ENCODE measurements at places on chromosomes 11 and 22. TPM values are rescaled to one million over a fixed set of nuclear protein-coding genes. Genes with fewer than 3 reads are reported as not detected.

Gene IGLL1
- not detected for total RNA-seq

Gene FOLR3
- total RNA-seq = not detected

Gene TPH1
- total RNA-seq = 0.36 TPM

Gene CARD10
- total RNA-seq = 1.00 TPM

Gene KIF18A
- 10.5 TPM for total RNA-seq

Gene RFPL2
- total RNA-seq = 18.5 TPM

Gene SLC25A22
- total RNA-seq = 10.9 TPM

Gene CDHR5
- total RNA-seq = not detected

Gene GPHA2
- not detected for total RNA-seq

Gene CCDC88B
- 2.7 TPM for total RNA-seq

Gene RAG2
- total RNA-seq = not detected

Gene RAB3IL1
- total RNA-seq = 15.0 TPM

Gene OR4A16
- not detected for total RNA-seq

Gene C11orf24
- 86.4 TPM for total RNA-seq

Gene SLC15A3
- total RNA-seq = 18.9 TPM

Gene HBE1
- total RNA-seq = not detected

Gene SBF1
- total RNA-seq = 68.3 TPM

Gene MS4A3
- not detected for total RNA-seq

Gene FKBP2
- 61.4 TPM for total RNA-seq

Gene LIF
- total RNA-seq = not detected

Gene SYT9
- under 0.01 TPM for total RNA-seq

Gene DTX4
- total RNA-seq = 2.0 TPM

Gene OR2AG2
- 0.34 TPM for total RNA-seq

All from melanocyte of skin (primary cell).